ENCODE measurements at places on chromosomes 7 and 10.

- DNase-seq = no peak
These were observed 56.0 kb upstream of the CHST15 start for GRCh38 chr10:124149189-124150042.

GRCh38 chr7:1033546-1034145 is 10.7 kb upstream of the GPR146 start:
- no peak for DNase-seq

DNA sequence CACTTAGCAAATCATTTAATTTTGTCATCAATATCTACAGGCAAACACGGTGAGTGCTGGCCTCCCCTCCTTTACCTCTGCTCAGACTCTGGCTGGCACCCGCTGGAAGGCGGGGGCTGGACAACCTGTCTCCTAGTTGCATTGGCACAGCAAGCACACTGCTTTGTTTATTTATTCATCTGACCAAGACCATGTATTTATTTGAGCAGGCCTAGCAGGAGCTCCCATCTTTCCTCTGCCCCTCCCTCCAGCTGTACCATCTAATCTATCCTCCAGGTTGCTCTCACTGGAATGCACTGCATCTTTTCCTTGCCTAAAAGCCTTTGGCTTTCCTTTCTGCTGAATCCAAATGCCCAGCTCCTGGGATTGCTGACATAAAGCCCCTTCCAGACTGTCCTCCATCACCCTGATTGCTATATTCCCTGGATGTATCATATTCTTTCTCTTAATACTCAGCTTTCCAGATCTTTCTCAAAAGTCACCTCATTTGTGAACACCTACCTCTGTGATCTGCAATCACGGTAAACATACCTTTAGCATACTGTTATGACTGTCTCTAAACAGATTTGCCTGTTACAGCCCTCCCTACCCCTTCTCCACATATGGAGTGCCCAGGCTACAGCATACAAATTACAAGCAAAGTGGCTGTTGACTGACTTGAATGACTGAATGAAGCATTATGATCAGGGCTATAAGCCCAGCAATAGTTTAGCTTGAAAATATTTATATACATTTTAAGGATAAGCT is 9.6 kb downstream of the ELMO1 start:
- no peak for DNase-seq

- no peak for DNase-seq
These were observed 160.2 kb downstream of the ARHGAP12 start for GRCh38 chr10:31768467-31768866.

GRCh38 chr10:5858811-5859210 is 30.9 kb downstream of the ANKRD16 start:
- DNase-seq = no peak

GRCh38 chr10:3761904-3762303 is 23.1 kb downstream of the KLF6 start:
- no peak for DNase-seq

GRCh38 chr7:12249706-12250105 is 38.6 kb downstream of the TMEM106B start:
- DNase-seq = no peak

- no peak for DNase-seq
These were observed 2.0 kb downstream of the ACSM6 start for GRCh38 chr10:95196046-95196445.

- no peak for DNase-seq
These were observed 31.7 kb downstream of the KCND2 start for GRCh38 chr7:120304674-120305073.

DNA sequence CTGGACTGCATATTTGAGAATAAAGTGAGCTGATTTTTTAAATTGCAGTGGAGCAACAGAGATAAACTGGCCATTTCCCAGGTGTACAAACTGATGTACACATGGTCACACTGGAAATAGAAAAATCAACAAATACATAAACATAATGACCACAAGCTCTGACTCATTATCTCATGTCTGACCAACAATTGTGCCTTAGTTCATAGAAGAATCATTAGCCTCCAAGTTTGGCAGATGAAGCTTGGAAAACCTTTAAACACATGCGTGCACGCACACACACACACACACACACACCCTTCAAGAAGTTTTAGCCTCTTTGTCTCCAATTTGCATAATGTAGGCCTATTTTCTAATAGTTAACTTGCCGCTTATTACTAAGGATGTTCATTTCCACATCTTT is 308.9 kb upstream of the POM121L12 start:
- no peak for DNase-seq

GRCh38 chr7:87445897-87446296 is 29.6 kb downstream of the ABCB4 start:
- peak; percentile 2 for DNase-seq

DNA sequence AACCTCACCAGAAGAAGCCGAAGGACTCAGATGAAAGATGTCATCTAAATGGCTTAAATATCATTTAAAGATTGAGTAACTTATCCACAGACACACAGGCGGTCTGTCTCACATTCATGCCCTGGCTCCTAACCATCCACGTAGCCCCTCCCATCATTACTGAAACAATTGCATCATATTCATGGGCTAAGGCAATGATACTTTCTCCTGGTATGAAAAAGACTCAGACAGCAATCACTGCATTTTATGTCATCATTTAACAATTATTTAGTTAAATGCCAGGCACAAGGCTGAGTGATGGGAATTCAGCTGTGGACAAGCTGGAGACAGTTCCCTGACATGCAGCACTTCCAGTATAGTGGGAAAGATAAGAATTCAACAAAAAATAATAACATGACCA is 11.2 kb upstream of the TECTB start:
- no peak for DNase-seq

- DNase-seq = no peak
These were observed 262.6 kb downstream of the HGF start for GRCh38 chr7:81507221-81507620.
